ENCODE measurements at places on chromosomes 16 and 17.
A peak's percentile ranks its signal among the peaks of the same experiment; 100 is the strongest.

DNA sequence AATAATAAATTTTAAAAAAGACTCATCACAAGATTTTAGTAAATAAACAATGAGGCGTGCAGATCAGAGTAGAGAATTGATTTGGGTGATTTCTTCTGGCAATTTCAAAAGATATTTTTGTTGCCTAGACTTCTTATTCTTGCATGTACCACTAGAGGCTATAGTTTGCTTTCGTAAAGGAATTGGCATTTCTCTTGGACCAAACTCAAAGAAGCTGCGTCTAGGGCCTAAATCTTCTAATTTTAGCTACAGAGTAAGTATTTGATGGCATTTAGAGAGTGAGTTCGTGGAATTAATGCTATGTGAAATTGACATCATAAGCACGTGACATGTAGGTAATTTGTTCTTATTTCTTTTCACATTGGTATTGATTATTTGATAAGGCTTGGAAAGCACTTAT is 24.4 kb upstream of the ABCC11 start:
- DNase-seq = peak; percentile 36

- DNase-seq = no peak
Measured at GRCh38 chr16:19939553-19939952, 54.9 kb upstream of the GPRC5B start.

DNA sequence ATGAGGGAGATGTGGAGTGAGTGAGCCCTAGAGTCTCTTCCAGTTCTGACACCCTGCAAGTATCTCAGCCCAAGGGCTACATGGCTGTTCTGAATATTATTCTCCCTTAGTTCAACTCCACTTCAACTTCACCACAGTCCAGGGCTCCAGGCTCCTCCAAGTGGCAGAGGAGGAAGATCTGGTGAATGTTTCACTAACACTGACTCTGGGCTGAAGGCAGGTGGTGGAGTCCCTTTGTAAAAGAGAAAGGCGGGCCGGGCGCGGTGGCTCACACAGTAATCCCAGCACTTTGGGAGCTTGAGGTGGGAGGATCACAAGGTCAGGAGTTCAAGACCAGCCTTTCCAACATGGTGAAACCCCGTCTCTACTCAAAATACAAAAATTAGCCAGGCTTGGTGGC is 13.6 kb downstream of the CCDC92B start:
- DNase-seq = no peak

GRCh38 chr17:32815460-32815859 is 61.5 kb downstream of the MYO1D start:
- DNase-seq = no peak

GRCh38 chr16:30805056-30805369 is 18.0 kb upstream of the ZNF629 start:
- DNase-seq = no peak

- no peak for DNase-seq
Measured at GRCh38 chr16:55571191-55571897, 4.9 kb downstream of the CAPNS2 start.

GRCh38 chr17:62625870-62626200 is 1.6 kb upstream of the MRC2 start:
- peak; percentile 53 for DNase-seq

GRCh38 chr17:72976971-72977770 is 115.3 kb downstream of the SLC39A11 start:
- DNase-seq = peak; percentile 87

- DNase-seq = no peak
Measured at GRCh38 chr17:58529275-58529674, 14.8 kb upstream of the MTMR4 start.

DNA sequence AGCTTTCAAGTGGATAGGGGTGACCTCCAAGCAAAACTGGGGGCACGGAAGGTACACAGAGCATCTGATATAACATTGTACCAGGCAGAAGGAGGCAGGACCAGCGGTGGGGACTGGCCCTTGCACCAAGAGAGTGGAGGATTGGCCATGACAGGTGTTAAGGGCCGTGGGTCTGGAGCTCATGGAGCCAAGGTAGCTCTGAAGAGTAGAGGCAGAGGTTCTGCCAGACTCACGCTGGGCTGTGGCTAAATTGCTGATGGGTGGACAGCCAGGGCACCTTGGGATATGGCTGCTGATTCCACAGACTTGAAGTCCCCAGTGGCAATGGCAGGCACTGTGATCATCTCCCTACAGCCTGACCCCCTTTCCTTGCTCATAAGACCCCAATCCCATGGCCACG is 65.9 kb upstream of the NKD1 start:
- DNase-seq = no peak

DNA sequence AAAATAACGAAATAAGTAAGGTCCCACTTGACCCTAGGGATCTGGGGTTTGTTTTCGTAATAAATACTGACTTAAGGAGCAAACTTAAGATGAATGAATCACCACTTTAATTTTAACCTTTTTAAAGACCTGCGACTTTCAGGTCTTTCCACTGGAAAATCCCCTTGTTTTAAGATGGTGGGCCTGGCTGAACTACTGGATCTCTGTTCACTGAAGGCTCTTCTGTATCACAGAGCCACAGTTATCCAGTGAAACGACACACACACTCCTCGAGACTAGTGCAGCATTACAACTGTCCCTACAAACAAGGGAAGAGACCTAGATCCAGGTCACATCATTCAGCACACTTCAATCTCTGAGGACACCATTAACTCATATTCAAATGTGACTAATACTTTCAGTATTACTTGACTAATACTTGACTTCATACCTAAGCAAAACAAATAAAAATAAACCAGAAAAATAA is 299.0 kb downstream of the CEP112 start:
- DNase-seq = no peak

- no peak for DNase-seq
Measured at GRCh38 chr16:79599256-79599836, 1.2 kb downstream of the MAF start.

DNA sequence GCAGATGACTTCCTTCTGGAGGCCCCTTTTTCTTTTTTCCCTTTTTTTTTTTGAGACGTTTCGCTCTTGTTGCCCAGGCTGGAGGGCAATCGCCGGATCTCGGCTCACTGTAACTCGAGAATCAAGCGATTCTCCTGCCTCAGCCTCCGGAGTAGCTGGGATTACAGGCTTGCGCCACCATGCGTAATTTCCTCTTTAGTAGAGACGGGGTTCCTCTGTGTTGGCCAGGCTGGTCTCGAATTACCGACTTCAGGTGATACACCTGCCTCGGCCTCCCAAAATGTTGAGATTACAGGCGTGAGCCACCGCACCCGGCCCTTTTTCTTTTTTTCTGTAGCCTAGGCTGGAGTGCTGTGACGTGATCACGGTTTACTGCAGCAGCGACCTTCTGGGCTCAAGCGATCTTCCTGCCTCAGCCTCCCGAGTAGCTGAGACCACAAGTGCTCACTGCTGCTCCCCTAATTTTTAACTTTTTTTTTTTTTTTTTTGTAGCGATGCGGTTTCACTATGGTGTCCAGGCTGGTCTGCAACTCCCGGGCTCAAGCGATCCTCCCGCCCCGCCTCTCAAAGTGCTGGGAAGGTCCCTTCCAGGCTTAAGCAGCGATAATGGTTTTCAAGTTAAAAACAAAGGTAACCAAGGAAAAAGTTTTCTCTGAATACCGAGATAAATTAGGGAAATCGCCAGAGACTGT is 956 bp upstream of the IST1 start:
- DNase-seq = no peak

GRCh38 chr17:58786586-58787295 is 31.1 kb downstream of the PPM1E start:
- peak; percentile 77 for DNase-seq

GRCh38 chr16:86219655-86220445 is 290.5 kb upstream of the FOXF1 start:
- DNase-seq = no peak

Data from retinal pigment epithelial cell (primary cell).